ENCODE measurements at places on chromosomes 16 and 17. TPM values are rescaled to one million over a fixed set of nuclear protein-coding genes. Genes with fewer than 3 reads are reported as not detected.
A peak's percentile ranks its signal among the peaks of the same experiment; 100 is the strongest.

GRCh38 chr16:66925322-66925840 is at the start of gene RRAD:
RRAD (minus strand) TSS chr16:66925535; CDS start chr16:66925179, 356 bp downstream.
- no peak for DNase-seq

DNA sequence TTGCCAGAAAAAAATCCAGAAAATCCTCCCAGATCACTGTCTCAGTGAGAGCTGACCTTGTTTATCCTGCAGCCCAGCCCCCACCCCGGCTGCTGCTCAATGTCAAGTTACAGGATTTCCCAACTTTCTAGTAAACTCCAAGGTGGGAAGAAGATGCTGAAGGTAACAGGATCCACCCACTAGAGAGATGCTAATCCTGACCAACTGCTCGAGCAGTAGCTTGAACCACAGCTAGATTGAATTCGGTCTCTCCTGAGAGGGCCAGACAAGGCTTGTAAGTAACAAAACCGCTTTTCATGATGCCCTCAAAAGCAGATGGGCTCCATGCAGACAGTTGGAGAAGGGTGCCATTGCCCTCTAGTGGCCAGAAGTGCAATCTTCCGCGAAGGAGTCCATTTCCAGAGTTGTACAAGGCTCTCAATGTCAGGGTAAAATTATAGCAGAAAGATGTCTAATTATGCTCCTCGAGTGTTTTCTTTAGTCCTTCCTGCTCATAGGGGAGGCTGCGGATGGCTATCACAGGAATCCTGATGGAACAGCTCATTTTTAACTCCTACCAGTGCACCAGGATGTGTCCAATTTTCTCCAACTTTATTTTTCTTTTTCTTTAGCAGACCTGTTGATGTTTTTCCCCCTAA is 3.9 kb downstream of the CDH11 start:
- peak; percentile 71 for DNase-seq

DNA sequence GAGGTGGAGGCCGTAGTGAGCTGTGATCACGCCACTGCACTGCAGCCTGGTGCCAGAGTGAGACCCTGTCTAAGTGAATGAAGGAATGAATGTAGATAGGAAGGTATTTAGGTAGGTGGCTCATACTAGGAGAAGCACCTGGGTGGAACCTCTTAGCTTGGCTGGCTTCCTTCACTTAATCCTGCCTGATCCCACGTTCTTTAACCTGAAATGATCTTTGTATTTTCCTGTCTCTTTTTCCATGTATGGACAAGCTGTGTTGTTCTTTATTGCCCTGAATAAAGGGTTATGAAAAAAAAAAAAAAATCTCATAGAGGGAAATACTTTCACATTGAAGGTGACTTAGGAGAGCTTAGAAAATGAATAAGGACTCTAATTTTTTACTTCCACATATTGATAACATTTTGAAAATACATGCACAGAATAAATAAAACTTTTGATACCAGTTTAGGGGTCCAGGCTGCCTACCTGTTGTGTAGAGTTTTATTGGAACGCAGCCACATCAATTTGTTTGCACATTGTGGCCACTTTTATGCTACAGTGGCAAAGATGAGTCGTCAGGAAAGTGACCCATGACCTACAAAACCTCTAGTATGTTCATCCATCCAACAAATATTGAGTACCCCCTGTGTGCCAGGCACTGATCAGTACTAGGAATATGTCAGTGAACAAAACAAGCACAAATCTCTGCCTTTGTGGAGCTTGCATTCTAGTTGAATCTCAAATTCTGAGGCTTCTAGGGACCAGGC is 44.6 kb downstream of the VPS35L start:
- no peak for DNase-seq

GRCh38 chr17:61280338-61280737 is 119.3 kb upstream of the TBX2 start:
- DNase-seq: no peak

DNA sequence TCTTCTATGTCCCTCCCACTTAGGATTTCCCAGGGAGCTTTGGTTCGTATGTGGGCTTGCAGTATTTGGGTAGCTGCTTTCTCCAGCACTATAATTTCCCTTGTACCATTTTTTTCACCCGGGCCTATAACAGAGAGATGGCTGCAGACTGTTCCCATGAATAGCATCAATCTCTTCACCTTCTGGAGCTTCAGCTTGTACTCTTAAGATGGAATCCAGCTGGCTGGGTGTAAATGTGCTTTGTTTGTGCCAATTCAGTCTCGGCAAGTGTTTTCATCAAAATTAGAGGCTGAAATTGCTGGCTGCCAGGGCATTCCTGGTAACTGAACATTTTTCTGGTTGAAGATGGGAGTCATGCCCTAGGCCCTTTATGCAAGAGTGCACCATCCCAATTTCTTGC is 12.2 kb upstream of the CPD start:
- no peak for DNase-seq

DNA sequence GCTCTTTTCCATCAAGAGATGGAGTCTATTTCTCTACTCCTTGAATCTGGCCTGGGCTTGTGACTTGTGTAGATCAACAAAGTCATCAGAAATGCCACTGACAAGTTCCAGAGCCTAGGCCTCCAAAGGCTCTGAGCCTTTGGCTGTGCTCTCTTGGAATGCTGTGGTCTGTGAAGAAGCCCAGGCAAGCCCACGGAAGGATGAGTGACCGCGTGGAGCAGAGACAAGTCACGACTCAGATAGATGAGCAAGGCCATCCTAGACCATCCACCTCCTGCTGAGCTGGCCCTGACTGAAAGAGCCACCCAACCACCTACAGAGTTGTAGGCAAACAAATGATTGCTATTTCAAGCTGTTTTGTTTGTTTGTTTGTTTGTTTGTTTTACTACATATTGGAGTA is 11.6 kb upstream of the ICAM2 start:
- DNase-seq: no peak

DNA sequence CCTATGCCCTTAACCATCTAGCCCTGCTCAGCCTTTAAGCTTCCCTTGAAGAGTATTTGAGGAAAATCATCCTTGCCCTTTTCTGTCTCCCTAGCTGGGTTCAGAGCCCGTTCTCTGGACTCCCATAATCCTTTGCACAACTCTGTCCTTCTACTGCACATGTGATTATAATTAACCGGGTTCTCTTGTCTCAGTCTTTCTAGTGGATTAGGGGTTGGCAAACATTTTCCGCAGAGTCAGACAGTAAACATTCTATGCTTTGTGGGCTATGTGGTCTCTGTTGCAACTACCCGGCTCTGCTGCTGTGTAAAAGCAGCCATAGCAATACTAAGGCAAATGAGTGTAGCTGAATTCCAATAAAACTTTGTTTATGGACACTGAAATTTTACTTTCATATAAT is 80.0 kb downstream of the CDRT15 start:
- no peak for DNase-seq

DNA sequence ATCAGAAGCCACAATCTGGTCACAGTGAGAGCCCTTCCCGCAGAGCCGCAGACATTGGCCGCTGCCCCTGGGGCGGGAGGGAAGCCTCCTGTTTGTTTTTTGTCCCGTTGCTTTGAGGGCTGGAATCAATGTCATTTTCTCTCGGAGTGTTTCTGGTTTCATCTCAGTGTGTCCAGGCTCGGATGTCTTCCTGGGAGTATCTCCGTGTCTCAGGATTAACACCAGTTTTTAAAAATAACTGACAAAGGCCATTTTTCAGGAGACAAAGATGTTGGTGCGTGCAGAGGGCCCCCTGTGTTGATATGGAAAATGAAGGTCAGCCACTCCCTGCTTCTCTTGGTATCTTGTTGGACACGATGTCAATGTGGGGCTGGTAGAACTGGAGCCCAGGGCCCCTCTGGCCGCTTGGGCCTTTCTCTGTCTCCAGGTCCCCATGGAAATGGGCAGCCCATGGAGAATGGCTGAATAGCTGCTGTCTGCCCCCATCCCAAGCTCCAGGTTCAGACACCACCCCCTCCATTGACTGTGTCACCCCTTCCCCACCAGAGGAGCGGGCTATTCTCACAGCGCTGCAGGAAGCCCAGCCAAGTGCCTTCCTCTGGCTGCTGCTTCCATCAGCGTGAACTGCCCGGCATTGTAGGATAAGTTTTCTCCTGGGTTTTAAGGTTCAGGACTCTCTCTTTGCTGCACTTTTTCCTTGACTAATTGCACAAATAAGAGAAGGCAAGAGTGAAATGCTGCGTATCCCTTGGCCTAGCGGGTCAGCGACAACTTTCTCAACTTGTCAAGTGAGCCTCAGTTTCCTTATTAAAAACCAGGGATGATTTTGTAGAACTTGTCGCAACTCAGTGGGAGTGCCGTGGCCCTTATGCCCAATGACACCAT is 72.2 kb upstream of the METTL9 start:
- DNase-seq: no peak

- DNase-seq: no peak
Observed at GRCh38 chr17:78127239-78127887, 1.2 kb downstream of the TMC6 start.

The KCNH6 gene
- 1.1 TPM for polyA plus RNA-seq

All from right lung (tissue), 10 donors.